ENCODE measurements at places on chromosomes 5 and 9.

DNA sequence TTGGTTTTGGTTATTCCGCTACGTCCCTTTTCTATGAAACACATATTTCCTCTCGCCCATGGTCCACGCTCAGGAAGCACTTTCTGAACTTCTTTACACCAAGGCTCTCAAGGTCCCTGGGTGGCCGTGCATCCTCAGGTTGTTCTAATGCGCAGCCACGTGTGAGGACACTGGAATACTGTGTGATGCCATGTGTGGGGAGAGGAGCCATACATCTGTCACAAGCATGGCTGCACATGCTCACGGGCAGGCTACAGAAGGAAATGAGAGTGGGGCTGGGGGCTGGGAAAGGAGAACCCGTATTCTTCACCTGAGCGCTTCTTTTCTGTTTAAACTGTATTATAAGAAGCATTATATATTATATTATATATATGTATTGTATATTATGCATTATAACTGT lies 36.7 kb downstream of the PRRT1B start:
- DNase-seq = no peak

- DNase-seq = no peak
Observed at GRCh38 chr5:131749723-131750470, 46.9 kb downstream of the FNIP1 start.

DNA sequence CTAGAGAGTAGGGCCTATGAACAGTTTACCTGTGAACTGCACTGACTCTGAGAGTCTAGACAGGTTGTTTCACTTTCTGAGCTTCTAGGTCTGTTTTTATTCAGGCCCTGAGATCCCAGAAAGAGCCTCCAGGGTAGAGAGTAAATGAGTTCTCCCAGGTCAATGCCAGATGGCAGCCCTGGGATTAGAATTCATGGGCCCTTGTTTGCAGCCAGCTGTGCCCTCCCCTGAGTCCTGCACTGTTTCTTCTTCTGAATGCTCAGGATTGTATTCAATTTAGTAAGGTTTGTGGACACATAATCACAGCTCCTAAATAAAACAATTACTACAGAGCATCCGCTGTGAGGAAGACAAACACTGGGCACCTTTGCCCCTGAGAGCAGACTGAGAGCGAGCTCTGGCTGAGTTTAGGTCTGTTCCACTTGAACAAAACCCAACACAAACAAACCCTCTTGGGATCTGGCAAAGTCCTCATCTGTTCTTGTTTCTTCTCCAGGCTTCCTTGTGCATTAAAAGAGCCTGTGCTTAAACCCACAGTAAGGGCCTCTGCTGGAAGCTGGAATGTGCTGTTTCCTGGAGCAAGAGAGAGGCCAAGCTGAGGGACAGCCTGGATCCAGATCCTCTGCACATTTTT lies 29.9 kb downstream of the FAM219A start:
- peak; percentile 25 for DNase-seq

GRCh38 chr9:94950579-94951323 lies 224.3 kb downstream of the AOPEP start:
- DNase-seq = no peak

DNA sequence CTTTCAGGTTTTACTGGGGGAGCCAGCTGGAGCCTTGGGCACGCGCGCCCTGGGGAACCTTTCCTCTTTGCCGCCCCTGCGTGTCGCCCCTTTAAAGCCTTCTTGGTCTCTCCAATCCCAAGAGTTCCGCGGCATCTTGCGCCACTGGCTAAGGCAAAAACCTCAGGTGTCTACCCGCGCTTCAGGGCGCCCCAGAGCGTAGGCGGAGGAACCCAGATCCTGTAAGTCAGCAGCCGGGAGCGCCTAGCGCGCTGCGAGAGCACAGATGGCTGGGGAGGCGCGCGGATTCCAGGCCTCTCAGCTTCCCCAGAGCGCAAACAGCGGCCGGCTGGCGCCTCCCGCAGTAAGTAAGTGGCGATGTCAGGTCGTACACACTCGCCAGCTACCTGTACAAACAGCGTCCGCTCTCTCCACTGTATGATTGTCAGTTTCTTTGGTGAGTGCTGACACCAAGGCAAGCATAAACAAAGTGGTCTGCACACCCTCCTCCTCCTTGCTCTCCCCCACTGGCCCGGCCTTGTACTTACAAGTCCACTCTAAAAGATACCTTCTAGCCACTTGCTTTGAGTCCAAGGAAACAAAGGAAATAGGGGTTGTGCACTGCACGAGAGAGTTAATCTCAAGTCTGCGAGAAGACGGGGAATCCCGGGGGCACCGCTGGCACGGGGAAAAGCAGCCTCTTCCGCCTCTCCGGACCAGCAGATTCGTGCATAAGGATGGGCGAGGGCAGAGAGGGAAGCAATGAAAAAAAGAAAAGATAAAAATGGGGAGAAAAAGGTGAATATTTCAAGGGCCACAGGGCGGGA lies 2.9 kb downstream of the HTR1A start:
- DNase-seq = peak; percentile 68

- no peak for DNase-seq
Observed at GRCh38 chr5:137191179-137191578, 307.9 kb downstream of the SPOCK1 start.

GRCh38 chr5:160030631-160031377 lies 21.9 kb downstream of the TTC1 start:
- DNase-seq = peak; percentile 69

DNA sequence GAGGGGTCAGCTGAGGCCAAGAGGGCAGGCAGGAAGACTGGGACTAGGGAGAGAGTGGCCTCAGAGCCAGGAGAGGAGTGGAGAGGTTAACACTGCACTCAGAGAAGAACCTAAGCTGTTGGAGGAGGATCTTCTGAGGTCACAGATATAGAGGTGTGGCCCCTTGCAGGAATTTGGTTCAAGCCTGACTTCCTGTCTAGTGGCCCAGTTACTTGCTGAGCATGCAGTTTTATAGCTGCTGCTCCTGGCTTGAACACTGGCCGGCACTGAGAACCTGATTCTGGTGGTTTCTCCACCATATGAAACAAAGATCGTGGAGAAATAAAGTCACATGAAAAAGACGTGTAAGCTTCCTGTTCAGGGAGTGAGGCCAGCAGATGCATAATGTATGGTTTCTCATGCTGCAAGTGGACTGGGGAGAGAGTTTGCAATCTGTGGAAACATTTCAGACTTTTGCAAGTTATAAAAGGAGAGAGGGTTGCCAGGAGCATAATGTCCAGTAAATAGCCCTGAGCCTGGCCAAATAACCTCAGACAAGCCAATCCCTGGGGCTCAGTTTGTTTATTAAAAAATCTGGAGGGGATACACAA lies 82.6 kb downstream of the GALNT10 start:
- DNase-seq = peak; percentile 52

DNA sequence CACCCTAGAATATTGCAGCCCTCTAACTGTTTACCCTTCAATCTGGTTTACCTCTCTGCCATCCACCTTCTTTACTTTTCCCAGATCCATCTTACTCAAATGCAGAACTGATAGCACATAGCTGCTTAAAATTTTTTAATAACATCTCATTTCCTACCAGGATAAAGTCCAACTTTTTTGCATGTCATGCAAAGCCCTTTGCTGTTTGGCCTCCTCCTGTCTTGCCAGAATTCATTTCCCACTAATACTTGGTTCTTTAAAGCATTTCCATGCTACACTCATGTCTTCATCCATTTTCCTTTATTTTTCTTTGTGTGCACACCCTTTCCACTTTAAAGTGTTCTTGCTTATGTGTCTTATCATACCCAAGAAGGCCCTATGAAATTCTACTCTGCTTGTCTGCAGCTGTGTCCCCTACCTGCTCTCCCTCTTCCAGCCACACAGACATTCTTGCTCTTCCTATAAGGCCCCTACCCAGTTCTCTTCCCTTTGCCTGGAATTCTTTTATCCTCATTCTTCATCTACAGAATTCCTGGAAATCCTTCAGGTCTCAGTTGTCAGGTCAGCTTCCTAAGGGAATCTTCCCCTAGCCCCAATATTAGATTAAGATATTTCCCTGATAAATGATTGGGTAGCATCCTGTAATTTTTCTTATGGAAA lies 50.3 kb downstream of the TLE4 start:
- DNase-seq = no peak

- no peak for DNase-seq
Observed at GRCh38 chr9:96854651-96855273, 448 bp upstream of the ZNF782 start.

GRCh38 chr5:120055858-120056257 lies 408.2 kb upstream of the PRR16 start:
- DNase-seq = peak; percentile 36

- peak; percentile 85 for DNase-seq
Observed at GRCh38 chr9:76810377-76810957, 46.2 kb downstream of the PCA3 start.

DNA sequence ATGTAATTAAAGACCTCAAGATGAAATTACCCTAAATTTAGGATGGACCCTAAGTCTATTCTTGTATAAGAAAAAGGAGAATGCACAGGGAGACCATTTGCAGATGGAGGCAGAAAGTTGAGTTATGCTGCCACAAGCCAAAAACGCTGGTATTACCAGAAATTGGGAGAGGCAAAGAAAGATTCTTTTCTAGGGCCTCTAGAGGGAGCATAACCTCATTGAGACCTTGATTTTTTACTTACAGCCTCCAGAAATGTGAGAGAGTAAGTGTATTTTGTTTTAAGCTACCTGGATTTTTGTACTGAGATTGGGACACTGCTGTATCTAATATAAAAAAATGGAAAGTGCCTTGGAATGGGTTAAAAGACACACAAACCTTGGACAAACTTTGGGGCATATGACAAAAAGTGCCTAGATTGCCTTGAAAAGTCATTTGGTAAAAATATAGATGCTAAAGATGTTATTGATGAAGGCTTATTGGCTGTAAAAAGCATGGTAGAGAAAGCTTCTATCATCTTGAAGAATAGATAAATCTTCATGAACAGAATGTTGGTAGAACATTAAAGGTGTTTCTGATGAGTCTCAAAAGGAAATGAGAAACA lies 174.7 kb upstream of the PRDM9 start:
- DNase-seq = no peak

DNA sequence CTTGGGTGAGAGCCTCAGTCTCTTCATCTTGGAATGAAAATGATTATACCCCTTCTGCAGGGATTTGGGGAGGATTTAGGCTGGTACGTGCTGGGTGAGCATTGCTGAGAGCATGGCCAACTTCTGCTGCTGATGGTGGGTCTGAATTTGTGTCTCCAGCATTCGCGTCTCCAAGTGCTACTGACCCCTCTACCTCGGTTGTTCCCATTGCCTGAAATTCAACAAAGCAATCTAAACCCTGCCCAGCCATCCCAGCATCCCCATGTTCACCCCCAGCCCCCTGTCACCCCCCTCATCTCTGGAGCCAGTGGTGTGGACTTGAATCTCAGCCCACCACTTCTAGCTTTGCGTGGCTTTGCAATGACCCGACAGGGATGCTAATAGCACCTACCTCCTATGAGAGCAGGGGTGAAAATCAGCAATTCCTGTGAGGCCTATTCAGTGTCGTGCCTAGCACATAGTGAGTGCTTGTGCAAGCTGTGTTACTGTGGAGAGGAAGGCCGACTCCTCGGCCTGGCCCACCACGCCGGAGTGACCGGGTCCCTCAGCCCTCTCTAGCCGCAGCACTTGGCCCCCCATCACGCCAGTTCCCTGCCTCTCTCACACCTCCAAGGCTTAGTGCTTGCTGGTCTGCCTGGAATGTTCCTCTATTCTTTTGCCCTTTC lies 43.4 kb upstream of the SH3PXD2B start:
- DNase-seq = no peak

DNA sequence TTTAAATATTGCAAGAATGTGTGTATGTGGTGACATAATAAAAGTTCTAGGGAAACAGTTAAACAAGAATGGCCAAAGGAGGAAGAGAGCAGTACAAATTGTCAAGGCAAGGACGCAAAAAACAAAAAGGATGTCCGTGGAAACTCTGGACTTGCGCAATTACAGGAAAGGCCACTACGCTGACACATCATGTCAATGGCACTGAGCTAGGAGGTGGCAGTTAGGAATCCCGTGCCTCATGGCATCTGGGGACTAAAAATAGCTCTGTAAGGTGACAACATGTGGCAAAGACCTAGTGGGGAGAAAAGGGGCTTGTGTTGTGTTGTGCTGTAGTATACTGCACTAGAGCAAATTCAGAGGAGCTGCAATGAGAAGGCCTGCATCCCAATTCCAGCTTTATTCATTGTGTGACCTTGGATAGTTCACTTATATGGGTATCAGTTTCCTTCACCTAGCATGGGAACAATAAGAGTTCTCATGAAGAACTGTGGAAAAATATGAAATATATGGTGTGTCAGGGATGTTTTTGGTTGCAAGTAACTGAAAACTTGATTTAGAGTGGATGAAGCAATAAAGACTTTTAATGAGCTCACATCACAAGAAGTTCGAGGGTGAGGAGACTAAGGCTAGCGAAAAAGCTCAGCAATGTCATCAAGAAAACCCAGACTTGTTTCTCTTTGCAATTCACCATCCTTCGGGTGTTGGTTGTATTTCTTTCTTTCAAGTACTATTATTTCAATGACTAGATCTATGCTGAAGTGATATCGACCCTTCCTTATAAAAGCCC lies 124.1 kb upstream of the STC2 start:
- no peak for DNase-seq

DNA sequence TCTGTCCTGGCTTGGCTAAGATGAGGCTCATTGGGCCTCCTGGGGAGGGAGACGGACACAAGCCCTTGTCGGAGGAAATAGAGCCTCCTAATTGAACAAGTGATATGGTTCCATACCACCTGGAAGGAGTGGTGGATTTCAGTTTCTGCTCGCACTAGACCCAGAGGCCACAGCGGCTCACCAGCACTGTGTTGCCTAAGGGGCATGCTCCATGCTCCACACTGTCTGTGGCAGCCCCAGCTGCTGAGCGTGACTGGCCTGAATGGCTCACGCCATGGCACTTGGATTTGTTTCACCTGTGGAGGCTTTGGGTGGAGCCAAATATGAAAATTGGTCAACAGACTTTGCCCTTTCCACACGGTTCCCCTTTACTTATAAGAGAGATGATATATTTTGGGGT lies 181.1 kb downstream of the HSPA4 start:
- no peak for DNase-seq

- no peak for DNase-seq
Observed at GRCh38 chr5:130912088-130912487, 253.0 kb downstream of the HINT1 start.

GRCh38 chr5:56433039-56433617 lies 200.0 kb upstream of the ANKRD55 start:
- no peak for DNase-seq

GRCh38 chr9:3308609-3309008 lies 217.2 kb downstream of the RFX3 start:
- no peak for DNase-seq

GRCh38 chr5:58268268-58268667 lies 191.6 kb downstream of the PLK2 start:
- DNase-seq = no peak

DNA sequence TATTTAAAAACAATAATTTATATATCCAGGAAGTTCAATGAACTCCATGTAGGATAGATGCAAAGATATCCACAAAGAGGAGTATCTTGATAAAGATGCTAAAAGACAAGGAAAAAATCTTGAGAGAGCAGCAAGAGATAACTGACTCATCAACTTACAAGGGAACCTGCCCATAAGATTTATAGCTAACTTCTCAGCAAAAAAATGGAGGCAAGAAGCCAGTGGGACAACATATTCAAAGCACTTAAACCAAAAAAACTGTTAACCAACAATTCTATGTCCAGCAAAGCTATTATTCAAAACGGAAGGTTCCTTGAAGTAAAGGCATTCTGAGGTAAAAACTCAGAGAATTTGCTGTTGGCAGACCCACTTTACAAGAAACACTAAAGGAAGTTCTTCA lies 20.3 kb downstream of the RABGAP1 start:
- DNase-seq = no peak

Data from Ammon's horn (tissue), 1 donor.